ENCODE measurements at places on chromosomes 7 and 10. TPM values are rescaled to one million over a fixed set of nuclear protein-coding genes. Genes with fewer than 3 reads are reported as not detected.

GRCh38 chr7:17843041-17843440, 97.3 kb downstream of the SNX13 start:
- H3K4me3 ChIP-seq, result no peak overlapping the region
- no peak for DNase-seq
- no peaks in the 10 kb centered on the region for H3K27me3 ChIP-seq
- H3K36me3 ChIP-seq, result no peaks in the 10 kb centered on the region
- H3K27ac ChIP-seq, result no peak overlapping the region
- no peaks in the 10 kb centered on the region for H3K4me1 ChIP-seq

DNA sequence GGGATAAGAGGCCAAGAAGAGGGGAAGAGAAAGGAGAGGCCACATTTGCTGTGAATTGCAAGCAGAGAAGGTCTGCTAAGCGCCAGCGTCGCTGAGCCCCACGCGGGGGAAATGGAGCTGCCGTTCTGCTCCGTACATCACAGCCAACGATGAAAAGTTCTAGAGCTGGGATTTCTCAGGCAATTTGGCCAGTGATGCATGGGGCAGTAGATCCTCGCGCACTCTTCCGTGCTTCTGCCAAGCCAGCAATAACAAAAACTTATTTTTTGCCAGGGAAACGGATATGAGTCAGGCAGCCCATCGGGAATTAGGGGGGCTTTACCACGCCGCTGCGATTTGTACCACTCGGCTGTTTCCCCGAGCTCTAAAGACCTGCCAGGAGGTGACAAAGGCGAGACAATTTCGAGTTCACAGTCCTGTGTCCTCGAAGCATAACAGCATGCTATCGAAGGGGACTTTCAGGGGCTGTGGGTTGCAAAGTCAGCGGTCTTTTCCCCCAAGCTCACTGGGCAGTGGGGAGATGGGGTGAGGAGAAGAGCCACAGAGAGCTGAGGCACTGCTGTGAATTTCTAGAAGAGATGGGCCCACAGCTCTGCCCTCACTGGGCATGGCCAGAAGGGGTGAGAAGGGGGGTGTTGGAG, 30.0 kb upstream of the SLF2 start:
- H3K27ac ChIP-seq, result peak overlapping the region; percentile 42

GRCh38 chr7:111732923-111733322, 170.6 kb upstream of the IMMP2L start:
- no peak for DNase-seq
- H3K4me3 ChIP-seq, result no peak overlapping the region
- no peaks in the 10 kb centered on the region for H3K36me3 ChIP-seq

- no peaks in the 10 kb centered on the region for H3K27me3 ChIP-seq
- no peaks in the 10 kb centered on the region for H3K4me1 ChIP-seq
- H3K4me3 ChIP-seq, result no peak overlapping the region
Measured at GRCh38 chr7:7220821-7221220, 38.5 kb downstream of the C1GALT1 start.

DNA sequence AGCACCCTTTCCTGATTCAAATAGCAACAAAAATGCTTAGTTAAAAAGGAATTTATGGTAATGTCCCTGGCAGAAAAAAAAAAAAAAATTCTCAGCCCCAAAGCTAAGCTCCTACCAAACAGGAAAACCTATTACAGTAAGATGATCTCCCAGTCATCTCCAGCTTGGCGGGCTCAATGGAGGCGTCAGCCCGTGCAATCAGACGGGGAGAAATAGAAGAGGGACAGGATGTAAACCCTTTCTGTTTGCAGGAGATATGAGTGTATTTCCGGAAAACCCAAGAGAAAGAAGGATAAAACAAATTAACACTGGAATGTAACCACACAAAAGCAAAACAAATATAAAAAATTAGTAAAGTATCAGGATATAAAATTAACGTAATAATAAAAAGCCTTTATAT, 242.8 kb downstream of the TCERG1L start:
- no peak overlapping the region for H3K4me3 ChIP-seq
- H3K36me3 ChIP-seq, result no peaks in the 10 kb centered on the region
- H3K27me3 ChIP-seq, result no peaks in the 10 kb centered on the region
- no peak for DNase-seq

GRCh38 chr7:51286401-51286800, 30.2 kb downstream of the COBL start:
- peaks cover 8% of the 10 kb centered on the region for H3K4me1 ChIP-seq
- H3K27ac ChIP-seq, result no peak overlapping the region
- DNase-seq, result no peak
- no peaks in the 10 kb centered on the region for H3K27me3 ChIP-seq

The KIF11 gene
- 5.5 TPM for total RNA-seq

The SLC26A5 gene
- 3.9 TPM for total RNA-seq

The CRHR2 gene
- 0.17 TPM for total RNA-seq

The FAM25C gene
- not detected for total RNA-seq

Measured in prostate gland (tissue), 2 donors.